Fibroblast of skin of left quadriceps (primary cell): ENCODE measurements at places on chromosomes 12 and 14.
A peak's percentile ranks its signal among the peaks of the same experiment; 100 is the strongest.

DNA sequence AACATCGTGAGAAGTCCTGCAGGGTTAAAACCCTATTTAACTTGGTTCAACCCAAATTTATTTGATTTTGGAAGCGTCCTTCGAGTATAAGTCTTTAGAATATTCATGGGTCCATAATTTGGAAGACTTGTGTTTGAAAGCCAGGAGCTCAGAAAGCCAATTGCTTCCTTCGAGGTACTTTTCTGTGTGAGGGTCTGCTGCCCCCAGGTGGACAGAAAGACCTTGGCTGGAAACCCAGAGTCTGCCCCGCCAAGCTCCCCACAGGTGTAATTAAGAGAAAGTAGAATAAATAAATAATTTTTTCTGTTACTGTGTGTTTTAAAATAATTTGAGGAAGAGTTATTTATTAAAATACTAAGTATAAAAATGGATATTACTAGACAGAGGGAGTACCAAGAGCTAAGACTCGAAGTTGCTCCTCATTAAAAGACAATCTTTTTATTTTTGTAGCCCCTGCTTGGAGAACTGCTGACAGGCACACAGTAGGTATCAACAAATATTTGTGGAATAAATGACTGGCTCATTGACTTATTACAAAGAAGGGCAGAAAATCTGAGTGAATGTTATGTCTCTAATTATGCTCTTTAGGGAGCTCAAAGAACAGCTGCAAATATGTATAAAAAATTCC is 105.8 kb downstream of the PAH start:
- no peak for DNase-seq

- DNase-seq: no peak
Observed at GRCh38 chr12:67618303-67618702, 30.2 kb upstream of the DYRK2 start.

DNA sequence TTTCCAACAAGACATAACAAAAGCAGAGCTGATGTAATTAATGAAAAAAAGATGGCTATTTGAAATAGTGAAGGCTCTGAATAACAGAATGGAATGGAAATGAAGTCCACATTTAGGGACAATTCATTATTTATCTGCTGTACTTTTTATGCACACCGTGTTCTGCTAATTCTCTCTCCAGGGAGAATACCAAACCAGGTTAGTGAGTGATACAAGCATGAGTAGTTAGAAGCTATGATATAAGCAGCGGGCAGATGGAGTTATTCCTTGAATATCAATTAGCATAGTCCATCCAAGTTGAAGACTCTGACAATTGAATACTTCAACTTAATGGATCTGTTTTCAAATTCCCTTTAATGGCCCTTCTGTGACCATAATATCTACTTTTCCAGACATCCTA is 162.1 kb upstream of the TMTC2 start:
- DNase-seq: no peak

- DNase-seq: no peak
Observed at GRCh38 chr12:67915335-67915851, 73.9 kb upstream of the IFNG-AS1 start.

DNA sequence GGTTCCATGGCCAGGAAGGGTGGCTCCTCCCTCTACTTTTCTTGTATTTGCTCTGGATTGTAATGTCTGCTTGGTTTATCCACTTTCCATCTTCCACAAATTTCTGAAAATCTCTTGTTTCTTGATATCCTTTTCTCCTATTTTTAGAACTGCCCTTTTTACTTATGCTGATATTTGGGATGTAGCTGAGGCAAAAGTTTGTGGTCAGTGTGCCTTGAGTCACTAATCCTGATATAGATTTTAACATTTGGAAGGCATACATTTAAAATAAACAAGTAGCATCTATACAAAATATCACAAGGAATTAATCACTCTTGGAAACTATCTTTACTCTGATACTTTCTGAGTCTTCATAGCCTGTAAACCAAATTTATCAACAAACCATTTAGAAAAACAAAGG is 11.0 kb downstream of the GRIP1 start:
- peak; percentile 17 for DNase-seq

DNA sequence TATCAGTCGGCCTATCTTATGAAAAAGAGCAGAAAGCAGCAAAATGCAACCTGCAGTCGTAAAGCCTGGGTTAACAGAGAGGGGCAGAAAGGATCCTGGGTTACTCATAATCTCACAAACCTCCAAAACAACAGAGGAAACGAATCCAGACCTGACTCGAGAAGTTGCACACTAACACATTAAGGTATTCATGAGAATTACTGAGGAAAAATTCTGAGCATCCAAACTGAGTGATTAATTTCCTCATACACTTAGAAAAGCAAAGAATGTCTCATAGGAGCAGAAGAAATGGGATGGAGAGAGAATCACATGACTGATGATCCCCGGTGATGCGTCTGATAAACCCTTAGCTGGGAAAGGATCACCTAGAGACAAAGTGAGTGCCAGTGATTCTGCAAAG is 272.5 kb downstream of the TMEM132D start:
- no peak for DNase-seq

GRCh38 chr14:94052662-94053061 is 26.5 kb downstream of the OTUB2 start:
- DNase-seq: no peak

DNA sequence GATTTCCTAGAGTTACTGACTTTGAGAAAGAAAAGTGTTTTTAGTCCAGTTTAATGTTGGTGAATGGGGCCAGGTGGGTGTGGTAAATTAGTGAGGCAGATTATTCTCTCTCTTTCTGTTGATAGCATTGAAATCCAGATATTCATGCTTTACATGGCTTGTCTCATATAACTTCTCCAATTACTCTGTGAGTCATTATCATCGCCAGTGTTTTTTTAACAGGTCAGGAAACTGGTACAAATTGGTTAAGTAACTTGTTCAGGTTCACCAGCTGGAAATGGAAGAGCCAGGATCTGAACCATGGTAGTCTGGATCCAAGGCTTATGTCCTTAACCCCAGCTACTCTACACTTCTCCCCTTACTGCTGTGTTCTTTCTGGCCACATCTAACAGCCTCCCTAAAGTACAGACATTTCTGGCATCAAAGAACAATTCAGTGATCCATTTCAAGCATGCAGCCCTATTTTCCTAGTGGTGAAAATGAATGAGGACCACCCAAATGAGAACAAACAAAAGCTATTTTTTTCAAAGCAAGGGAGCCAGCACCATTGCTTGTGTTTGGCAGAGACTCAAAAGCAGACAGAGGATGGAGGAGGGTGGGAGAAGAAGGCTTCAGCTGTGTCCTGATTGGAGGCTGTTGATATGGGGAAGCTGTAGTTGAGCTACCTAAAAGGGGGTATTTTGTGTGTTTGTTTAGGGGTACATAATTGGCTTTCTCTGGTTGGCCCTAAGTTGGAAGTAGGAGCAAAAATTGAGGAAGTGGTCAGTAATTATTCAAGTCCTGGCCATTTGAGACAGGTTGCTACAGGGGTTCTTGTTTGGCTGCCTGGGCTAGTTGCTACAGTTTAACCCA is 1.7 kb downstream of the IRAK3 start:
- no peak for DNase-seq

DNA sequence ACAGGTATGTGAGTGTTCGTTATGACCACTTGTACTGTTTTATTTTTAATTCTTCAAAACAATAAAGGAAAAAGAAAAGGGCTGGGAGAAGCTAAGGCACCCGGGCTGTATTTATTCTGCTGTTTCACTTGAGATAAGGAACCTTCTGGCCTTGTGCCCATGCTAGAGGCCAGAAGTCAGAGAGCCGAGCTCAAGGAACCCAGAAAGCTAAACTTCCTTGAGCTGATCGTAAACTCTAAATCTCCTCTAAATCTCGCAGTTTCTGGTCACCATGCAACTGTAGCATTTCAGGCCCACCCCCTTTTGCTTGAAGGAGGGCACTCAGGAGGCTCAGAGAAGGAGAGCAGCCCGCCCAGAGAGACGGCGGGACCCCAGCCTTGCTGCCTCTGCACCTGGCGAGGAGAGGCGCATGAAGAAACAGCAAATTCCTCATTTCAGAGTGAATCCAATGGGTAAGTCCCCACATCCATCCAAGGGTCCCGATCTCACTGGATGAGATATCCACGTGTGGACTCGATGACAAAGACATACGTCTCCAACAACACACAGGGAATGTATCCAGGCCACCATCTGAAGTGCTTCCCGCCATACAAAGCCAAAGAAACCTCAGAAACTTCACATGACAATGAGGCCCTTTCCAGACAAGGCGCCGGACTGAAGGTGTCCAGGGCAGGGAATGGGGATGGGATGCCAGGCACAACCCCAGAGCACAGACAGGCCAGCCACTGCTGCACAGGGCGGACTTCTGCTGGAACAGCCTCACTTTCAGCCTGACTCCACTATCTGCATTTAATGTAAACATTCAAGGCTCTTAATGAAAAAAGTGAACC is 14.6 kb downstream of the CCDC88C start:
- no peak for DNase-seq

- no peak for DNase-seq
Observed at GRCh38 chr12:69509904-69510827, 40.0 kb downstream of the FRS2 start.

GRCh38 chr14:54610051-54610977 is 43.4 kb downstream of the SAMD4A start:
- no peak for DNase-seq

DNA sequence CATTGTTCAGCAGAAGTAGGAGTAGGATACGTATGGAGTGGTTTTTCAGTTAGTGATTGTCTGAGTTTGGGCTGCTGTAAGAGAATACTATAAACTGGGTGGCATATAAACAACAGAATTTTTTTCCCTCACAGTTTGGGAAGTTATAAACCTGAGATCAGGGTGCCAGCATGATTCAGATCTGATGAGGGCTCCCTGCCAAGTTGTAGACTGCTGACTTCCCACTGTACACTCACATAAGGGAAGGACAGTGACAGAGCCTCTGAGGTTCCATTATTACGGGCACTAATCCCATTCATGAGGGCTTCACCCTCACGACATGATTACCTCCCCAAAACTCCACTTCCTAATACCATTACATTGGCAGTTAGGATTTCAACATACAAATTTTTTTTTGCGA is 50.7 kb downstream of the ACSM4 start:
- DNase-seq: no peak

DNA sequence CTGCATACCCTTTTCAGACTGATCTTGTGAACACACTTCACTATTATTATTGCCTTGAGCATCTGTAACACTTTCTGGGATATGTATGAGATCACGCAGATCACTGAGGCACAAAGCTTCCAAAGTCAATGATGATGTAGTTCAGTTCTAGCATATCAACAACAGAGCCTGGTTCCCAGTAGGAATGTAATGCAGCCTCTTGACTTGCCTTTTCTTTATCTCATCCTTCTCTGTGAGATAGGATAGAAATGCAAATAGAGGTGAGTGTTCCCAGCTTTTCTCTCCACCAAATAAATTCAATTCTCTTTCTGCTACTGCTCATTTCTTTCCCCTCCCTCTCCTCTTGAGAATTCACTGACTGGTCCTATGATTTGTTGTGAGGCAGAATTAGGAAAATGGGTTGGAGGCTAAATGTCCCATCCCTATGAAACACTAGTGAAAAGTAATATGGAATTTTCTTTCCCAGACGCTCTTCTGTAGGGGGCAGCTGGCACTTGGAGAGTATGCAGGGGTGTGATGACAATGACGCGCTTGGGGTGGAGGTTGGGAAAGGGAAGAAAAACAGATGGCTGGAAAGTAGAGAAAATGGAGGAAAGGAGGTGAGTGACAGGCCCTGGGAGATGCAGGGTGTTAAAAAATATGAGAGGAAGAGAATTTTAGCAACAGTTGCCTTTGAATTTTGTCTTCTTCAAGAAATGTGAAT is 96.0 kb upstream of the TMTC1 start:
- no peak for DNase-seq

DNA sequence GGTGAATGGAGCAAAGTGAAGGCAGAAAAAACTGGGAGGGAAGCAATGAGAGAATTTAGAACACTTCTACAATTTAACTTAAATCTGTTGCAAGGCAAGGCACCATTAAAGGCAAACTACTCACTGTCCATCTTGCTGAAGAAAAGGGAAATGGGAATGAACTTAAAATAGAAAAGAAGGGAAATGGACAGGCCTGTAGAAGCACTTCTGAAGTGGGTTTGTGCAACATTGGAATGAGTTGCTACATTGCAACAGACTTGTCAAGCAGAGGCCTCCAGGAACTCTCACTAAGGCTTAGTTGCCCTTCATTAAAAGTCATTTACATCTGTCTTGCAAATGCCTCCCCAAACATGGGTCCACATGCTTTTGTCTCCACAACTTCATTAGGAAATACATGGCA is 13.7 kb upstream of the OR10AD1 start:
- no peak for DNase-seq

DNA sequence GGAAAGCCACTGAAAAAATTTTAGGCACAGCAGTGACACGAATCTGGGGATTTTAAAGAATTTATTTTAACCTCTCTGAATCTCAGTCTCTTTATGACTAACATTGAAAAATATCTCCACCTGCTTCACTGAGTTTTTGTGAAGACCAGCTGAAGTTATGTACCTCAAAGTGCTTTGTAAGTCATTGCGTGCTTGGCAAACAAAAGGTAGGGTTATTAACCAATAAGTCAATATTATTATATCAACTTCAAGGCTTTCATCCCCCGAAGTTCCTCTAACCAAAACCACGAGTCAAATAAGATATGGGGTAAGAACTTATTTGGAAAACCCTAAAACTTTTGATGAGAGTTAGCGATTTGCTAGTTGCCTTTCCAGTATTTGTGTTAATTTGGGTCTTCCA is 62.3 kb downstream of the HSPB8 start:
- no peak for DNase-seq

GRCh38 chr12:66694666-66695613 is 16.1 kb upstream of the GRIP1 start:
- DNase-seq: no peak
